T-helper 9 cell (primary cell): ENCODE measurements at places on chromosomes 4 and X.

GRCh38 chr4:79034544-79034943 lies 95.3 kb upstream of the PAQR3 start:
- DNase-seq, result no peak

DNA sequence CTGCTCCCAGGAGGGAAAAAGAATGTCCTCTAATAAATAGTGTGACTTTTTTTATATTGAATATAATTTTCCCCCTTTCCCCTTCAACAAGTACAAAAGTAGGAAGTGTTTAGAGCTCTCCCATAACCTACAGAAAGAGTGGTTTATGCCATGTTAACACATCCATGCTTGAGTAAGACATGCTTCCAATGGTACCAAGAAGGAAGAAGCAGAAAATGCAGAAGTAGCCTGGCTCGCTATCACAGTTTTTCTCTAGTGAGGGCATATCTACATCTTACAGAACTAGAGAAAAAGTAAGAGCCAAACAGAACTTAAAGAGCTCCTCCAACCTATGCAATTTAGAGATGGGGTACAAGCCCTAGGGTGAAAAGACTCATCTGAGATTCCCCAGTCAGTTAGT lies 82.5 kb downstream of the ARHGEF9 start:
- no peak for DNase-seq

DNA sequence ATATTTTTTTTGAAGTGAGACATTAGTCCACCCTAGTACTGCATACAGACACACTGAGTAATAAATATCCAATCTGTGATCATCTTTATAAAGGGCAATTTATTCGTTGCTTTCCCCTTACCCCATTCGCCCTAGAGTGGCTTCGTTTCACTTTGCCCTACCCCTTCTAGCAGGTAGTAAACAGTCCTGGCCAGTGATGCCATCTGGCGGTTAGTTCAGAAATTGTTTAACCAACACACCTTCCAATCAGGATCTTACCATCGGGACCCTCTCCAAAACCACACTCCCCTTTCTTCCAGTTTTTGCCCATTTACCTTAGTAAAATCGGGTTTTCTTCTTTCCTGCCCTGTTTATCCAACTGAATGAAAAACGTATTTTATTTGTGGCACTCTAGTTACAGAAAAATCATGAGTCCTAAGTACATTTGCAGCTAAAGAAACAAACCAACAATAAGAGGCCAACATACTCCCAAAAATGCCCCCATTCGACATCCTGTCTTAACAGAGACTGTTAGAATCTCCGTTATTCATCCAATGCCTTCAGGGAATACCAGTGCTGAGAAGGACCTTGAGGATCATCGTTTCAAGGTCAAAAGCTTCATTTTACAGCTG lies 2.2 kb downstream of the PPA2 start:
- DNase-seq, result peak; percentile 50

GRCh38 chrX:71909956-71910355 lies 689 bp upstream of the NHSL2 start:
- no peak for DNase-seq

DNA sequence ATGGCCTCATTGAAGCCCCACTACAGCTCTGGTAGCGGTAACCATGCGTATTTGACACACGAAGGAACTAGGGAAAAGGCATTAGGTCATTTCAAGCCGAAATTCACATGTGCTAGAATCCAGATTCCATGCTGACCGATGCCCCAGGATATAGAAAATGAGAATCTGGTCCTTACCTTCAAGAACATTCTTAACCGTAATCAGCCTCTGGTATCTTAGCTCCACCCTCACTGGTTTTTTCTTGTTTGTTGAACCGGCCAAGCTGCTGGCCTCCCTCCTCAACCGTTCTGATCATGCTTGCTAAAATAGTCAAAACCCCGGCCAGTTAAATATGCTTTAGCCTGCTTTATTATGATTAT lies 876 bp downstream of the HPRT1 start:
- DNase-seq, result no peak

DNA sequence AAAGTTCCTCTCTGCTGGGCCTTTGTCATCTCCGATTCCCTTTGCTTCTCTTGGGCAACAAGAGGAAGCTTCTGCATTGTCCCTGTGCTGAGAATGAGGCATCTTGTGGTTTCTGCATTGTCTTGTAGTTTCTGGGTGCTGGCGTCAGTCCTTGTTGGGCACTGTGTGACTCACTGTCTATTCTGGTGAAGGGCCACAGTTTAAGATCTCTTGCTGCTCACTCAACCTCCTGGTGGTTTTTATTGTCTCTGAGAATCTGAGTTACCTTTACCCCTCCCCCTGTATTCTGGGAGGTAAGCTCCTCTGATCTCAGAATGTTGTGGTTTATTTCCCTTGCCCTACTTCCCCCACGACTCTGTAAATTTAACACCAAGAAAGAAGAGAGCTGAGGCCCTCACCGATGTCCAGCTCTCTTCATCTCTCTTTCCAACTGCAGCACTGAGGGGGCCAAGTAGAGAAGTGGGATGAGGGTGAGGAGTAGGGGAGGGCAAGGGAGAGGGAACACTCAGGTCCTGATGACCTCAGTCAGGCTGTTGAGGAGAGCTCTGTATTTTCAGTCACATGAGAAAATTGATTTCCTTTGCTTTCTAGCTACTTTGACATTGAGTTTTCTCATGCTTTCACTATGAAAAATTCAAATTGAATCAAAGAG lies 441.6 kb upstream of the PITX2 start:
- DNase-seq, result no peak

DNA sequence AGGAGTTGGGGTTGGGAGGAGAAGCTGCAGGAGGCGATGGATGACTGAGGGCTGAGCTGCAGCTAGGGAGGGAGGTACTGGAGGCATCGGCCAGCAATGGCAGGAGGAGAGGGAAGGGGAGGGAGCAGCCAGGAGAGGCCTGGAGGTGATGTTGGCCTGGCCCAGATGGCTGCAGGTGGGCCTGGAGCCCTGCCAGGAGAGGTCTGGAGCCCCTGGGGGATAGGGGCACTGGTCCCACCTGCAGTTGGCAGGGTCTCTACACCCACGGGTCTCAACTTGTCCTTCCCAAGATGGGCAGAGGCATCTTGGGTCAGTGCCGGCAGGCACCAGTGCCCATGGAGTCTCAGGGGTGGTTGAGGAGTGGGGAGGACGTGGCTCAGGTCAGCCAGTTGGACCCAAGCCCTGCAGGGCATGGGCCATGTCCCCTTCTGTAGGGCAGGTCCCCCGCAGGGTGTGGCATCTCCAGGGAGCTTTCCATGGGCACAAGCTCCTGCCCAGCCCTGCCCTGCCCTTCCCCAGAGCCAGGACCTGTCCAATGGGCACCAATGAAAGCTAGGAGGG lies 2.7 kb upstream of the MXD4 start:
- DNase-seq, result no peak

DNA sequence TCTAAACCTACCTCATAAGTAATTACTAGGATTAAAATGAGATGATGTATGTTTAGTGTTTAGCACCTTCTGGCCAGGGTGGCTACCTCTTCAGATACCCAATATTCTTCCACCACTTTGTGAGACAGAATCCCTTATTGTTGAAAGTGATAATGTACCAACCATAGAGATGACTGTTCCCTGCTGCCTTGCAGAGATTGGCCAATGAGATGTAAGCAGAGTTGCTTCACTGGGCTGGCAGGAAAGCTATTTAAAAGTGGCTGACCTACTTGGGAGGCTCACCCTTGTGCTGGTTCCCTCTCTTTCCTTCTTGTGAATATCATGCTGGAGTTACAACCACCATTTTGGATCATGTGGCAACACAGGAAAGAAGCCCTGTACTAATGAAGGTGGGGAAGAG lies 58.9 kb downstream of the TMEM154 start:
- DNase-seq, result no peak

- no peak for DNase-seq
Measured at GRCh38 chr4:44817930-44818329, 91.6 kb upstream of the GNPDA2 start.

DNA sequence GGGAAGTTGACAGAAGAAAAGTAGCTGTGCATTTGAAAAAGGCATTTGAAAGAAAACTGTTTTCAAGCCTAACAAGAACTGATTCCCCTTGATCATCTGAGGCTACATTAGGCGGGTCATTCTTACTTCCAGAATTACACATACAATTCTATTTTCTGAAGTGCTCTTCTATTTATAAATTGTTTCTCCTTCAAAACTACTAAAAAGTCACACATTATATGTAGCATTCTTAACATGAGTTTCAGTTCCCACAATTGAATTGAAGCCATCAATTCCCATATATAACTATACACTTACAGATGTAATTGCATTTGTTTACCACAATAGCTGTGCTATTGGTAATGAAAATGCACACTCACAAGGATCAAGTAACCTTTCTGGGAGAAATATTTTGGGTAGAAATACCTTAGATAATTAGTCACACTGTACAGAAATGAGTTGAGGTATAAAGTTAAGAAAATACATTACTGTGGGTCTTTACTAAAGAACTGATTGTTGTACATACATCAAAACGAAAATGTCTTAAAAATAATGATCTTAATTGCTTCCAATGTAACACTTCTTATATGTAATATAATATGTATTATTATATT lies 1688.0 kb upstream of the AGA start:
- DNase-seq, result no peak

- DNase-seq, result no peak
Measured at GRCh38 chr4:94504545-94504944, 52.8 kb downstream of the PDLIM5 start.

DNA sequence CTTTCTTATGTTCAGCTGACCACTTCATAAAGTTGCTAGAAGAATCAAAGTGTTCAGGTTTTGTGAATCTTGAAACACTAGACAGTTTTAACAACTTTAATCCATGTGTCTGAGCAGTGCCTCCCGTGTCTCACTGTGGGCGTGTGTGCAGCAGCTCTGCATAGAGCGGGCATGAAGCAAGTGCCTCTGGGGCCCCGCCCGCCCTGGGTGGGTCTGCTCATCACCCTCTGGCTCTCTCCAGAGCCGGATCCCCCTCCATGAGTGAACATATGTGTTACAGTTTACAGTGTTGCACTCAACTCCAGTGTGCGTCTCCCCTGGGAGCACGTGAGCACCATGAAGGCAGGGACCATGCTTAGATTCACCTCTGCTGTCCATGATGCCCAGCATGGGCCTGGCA lies 37.6 kb upstream of the CRMP1 start:
- DNase-seq, result no peak

- DNase-seq, result no peak
Measured at GRCh38 chr4:14695095-14695845, 307.0 kb upstream of the CPEB2 start.

GRCh38 chr4:170226288-170226687 lies 136.5 kb upstream of the AADAT start:
- DNase-seq, result no peak

- DNase-seq, result no peak
Measured at GRCh38 chrX:18394477-18394876, 30.9 kb upstream of the CDKL5 start.

GRCh38 chr4:25096251-25096980 lies 63.8 kb downstream of the SEPSECS start:
- no peak for DNase-seq

DNA sequence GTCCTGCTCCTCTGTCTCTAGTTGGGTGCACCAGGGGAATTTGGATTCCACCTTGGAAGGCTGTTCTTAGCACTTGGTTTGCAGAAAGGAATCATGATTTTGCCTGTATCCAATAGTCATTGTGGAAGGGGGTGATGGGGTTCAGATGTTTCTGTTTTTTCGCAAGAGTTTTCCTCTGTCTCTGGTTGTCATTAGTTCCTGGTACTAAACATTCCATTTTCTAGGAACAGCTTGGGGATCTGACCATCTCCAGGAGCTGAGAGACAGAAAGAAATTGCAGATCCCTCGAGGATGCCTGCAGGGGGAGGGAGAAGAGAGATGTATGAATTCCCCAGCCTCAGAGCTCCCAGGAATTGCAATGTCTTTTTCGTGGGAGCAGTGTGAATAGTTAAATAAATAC lies 70.9 kb downstream of the CYTL1 start:
- DNase-seq, result no peak

GRCh38 chrX:73831500-73831899 lies 268.5 kb downstream of the CHIC1 start:
- no peak for DNase-seq

DNA sequence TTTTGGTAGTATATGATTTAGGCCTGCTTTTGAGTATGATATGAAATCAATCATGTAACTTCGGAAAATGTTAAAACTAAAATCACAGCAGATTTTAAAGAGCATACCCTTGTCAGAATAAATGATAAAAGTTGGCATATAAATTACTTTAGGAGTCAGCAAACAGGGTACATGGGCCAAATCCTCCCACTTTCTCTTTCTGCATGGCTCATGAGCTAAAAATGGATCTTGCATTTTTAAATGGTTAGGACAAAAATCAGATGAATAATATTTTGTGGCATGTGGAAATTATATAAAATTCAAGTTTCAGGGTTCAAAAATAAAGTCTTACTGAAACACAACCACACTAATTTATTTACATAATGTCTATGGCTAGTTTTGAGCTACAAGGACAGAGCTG lies 214.9 kb downstream of the GASK1B start:
- no peak for DNase-seq

DNA sequence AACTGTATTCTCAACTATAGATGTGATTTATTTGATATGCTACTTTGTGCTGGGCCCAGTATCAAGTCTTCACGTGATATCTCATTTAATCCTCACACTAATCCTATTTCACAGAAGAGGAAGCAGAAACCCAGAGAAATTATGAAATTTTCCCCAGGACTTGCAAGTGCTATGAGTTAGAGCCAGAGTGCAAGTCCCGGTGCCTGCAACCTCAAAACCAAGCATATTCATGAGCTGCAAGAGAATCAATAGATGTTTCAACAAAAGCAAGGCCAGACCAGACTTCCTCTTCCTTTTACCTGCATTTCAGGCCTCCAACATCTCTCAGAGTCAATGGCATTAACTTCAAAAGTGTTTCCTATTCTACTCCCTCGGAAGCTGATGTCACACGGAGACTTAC lies 92.2 kb upstream of the GATB start:
- no peak for DNase-seq

DNA sequence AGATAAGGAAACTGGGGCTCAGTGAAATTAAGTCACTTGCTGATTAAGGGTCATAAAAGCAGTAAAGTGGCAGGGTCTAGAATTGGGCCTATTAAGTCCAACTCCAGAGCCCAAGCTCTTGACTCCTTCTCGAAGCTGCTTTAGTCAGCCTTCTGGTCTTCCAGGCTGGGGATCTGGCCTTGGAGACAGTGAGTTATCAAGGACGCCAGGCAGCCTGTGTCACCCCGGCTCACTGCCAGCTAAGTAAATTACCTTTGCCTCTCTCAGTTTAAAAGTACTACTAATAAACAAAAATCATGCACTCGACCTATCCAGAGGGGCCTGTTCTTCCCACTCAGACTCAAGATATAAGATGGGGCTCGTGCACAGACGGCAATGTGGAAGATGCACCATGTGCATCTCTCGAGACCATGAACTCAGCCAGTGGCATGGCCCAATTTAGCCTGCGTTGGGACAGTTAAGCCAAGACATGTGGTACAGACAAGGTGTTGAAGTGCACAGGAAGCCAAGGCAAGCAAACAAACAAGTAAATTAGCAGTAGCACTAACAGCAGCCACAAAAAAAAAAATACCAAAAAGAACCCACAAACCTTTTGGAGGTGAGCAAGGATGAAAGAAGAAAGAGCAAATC lies 62.0 kb upstream of the MAP3K15 start:
- DNase-seq, result no peak
